Vagina (tissue), 2 donors: ENCODE measurements at places on chromosomes 16 and 17.

GRCh38 chr16:67396159-67397035 lies 3.1 kb upstream of the TPPP3 start:
- DNase-seq = peak; percentile 85

DNA sequence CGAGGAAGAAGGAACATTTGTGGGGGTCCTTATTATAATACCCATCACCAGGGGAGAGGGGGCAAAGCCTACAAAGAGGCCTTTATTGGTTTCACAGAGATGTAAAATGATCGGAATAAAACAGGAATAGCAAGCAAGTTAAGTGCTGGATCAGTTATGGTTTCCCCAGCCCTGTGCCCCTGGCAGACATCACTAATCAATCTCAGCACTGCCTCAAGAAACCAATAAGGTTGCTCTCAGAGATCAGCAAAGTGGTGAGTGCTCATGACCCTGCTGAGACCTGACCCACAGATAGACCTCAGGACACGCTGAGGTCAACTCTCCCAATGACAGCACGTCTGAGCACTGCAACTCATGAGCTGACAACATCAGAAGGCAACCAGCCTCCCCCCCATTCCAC lies 66.3 kb downstream of the ZNF423 start:
- DNase-seq = no peak

- DNase-seq = no peak
Observed at GRCh38 chr16:62692685-62693084, 656.4 kb upstream of the CDH8 start.

DNA sequence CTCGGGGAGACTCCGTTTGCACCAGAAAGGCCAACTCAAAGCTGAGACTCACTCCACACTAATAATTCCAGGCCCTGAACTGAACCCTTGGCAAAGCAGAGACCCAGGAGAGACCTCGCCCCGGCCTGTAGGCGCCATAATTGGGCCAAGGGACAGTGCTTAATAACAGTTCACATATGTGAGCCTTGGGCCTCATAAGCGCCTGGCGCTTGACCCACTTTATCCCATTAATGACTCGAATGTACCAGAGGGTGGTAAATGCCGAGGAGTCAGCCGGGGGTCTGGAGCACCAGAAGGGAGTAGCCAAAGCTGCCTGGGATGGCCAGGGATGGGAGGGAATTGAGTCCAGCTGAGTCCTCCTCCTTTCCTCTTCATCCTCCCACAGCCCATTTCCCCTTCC lies 24.6 kb downstream of the SLC6A4 start:
- no peak for DNase-seq

DNA sequence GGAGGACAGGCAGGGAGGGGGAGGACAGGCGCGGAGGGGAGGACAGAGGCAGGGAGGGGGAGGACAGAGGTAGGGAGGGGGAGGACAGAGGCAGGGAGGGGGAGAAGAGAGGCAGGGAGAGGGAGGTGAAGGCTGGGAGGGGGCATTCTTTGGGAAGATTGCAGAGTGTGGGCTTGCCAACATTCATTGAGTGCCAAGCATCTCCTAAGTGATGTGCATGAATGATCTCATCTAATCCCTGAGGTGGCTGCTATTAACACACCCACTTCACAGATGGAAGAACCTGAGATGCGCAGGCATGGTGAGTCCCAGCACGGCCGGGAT lies 58.3 kb downstream of the NT5M start:
- no peak for DNase-seq

- DNase-seq = peak; percentile 94
Observed at GRCh38 chr17:40107522-40108174, 7.3 kb upstream of the NR1D1 start.

DNA sequence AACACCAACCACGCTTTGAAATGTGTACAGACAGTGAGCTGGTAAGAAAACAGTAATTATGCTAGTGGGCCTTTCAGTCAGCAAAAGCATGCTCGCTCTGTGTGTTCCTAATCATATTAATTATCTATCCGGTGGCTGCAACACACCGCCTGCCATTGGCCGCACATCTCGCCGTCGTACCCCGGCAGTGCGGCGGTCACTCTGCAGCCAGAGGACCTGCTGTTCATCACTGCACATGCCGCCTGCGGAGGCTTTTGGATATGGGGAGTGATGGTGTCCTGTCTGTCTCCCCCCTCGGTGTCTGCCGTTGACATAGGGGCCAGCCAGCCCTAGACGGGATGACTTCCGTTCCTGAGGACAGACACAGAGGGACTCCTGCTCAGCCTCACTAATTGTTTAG lies 68.5 kb downstream of the RPA1 start:
- no peak for DNase-seq

DNA sequence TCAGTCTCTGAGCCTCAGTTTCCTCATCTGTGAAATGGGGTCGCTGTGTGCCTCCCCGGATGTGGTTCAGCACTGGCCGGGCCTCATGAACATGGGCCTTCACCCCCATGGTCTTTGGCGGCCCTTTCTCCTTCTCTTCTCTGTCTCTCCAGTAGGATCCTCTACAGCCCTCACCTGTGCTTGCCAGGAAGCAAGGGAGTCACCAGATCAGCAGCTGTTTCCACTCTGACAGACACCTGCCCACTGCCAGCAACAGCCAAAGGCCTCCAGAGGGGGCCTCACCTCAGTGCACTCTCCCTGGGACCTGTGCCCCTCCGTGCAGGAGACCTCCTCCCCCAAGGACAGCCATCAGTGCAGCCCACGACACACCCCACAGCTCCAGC lies 89.4 kb downstream of the C16orf78 start:
- DNase-seq = peak; percentile 90

GRCh38 chr16:82425661-82426060 lies 201.1 kb upstream of the CDH13 start:
- DNase-seq = no peak

- DNase-seq = no peak
Observed at GRCh38 chr16:89481356-89481955, 8.9 kb downstream of the ANKRD11 start.

GRCh38 chr16:25013049-25013448 lies 2.1 kb downstream of the ARHGAP17 start:
- no peak for DNase-seq

DNA sequence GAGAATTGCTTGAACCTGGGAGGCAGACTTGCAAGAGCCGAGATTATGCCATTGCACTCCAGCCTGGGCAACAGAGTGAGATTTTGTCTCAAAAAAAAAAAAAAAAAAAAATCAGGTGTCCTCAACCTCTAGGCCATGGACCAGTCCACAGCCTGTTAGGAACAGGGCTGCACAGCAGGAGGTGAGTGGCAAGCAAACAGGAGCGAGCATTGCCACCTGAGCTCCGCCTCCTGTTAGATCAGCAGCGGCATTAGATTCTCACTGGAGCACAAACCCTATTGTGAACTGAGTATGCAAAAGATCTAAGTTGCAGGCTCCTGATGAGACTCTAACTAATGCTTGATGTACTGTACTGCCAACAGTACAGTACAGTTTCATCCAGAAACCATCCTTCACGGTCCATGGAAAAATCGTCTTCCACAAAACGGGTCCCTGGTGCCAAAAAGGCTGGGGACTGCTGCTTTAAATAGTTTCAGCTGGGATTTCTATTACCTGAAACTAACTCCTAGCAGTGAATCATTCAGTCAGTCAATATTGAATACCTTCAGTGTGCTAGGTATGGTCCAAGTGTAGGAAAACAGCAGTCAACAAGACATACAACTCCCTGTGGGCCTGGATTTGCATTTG lies 56.3 kb upstream of the DHX40 start:
- no peak for DNase-seq

- DNase-seq = no peak
Observed at GRCh38 chr17:75512926-75513640, 2.3 kb downstream of the CASKIN2 start.

- no peak for DNase-seq
Observed at GRCh38 chr17:557371-557770, 157.3 kb downstream of the VPS53 start.

DNA sequence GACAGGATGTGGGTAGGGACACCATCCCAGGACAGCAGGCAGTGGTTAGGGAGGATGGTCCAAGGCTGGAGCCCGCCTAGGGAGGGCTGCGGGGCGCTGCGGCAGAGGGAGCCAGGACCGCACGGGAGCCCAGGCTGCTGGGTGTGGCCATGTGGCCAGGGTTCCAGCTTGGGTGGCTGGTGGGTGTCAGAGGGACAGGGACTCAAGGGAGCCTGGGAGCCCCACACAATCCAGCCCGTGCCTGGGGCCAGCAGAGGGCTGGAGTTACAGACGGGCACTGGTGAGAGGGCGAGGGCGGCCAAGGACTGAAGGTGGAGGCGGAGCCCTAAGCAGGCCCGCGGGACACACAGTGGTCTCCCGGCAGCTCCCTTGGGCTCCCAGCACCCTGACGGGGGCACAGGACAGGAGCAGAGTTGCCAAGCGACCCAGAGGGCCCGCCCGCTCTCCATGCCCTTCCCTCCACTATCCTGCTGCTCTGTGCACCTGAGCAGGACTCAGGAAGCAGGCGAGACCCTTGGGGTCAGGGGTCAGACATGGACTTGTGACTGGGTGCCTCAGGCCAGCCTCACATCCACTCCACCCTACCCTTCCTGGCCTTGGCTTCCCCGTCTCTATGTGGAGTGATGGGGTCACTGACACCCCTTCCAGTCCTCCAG lies 7.1 kb downstream of the MRPL28 start:
- no peak for DNase-seq

DNA sequence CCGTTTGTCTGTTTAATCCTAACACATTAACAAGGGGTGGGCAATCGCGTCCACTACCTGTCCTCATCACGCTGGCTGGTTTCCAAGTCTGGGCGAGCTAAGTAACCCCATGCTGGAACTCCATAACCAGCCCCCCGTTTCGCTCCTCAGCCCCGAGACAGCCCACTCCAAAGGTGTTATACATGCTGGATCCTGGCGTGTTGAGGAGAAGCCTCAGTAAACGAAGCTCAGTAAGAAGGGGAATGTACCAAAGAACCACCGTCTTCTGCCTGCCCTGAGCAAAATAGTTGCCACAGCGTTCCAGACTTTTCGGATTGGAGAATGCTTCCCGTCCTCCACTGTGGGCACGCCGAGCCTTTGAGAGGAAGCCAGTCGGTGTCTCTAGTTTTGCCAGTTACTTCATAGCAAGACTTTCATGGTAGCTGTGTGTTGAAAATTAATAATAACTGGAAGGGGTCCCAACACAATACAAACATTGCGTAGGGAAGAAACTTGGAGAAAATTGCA lies 16.1 kb upstream of the C17orf78 start:
- DNase-seq = no peak

GRCh38 chr16:24125214-24125613 lies 130.9 kb upstream of the CACNG3 start:
- no peak for DNase-seq

- DNase-seq = no peak
Observed at GRCh38 chr17:192666-193425, 11.4 kb upstream of the DOC2B start.

DNA sequence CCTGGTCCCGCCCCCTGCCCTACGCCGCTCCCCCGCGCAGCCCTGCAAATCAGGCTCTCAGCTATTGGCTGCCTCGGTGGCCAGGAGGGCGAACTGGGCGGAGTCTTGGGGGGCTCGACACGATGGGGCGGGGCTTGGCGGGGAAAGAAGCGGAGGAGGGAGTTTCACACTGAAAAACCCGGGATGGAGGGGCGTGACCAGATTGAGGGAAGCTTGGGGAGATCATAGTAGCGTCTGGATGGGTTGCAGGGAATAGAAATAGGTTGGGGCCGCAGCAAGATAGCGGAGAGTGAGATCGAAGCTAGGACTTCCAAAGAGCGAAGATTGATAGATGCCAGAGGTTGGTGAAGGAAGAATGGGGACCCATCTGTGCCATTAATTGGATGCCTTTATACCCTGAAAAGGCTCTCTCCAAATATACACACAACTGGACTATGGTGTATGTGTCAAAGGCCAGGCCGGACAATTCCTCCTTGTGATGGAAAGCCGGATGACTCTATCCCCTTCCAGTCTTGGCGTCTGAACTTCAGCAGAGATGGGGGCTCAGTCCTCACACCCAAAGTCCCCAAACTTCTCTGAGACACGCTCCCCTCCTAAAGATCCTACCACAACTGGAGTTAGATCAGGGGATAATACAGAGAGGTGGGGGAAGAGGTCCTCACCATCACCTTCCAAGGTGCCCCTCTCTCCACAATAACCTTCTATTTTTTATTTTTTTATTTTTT lies 376 bp upstream of the STAC2 start:
- no peak for DNase-seq

DNA sequence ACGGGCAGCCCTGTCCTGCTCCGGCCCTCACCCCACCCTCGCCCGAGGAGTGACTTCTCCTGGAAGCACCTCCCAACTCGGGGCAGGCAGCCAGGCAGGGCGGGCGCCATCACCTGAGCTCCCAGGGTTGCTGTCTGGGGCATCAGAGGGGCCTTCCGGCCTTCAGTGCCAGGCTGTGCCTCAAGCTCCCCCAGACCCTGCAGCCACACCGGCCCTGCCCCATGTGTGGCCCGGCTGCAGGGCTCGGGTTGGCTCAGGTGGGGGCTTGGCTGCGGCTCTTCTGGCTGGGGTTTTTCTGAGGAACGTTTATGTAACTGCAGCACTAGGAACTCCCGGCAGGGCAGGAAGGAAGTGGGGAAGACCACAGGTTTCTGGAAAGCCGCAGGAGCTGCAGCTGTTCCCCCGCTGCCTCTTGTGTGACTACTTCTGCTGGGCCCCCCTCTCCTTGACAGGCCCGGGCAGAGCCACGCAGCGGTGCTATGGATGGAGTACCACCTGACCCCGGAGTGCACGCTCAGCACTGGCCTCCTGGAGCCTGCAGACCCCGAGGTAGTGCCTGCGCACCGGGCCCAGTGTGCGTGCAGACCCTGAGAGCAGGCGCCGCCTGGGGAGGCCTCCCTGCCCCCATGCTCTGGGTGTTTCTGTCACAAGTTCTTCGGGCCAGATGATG lies 45.6 kb downstream of the PRMT7 start:
- no peak for DNase-seq

DNA sequence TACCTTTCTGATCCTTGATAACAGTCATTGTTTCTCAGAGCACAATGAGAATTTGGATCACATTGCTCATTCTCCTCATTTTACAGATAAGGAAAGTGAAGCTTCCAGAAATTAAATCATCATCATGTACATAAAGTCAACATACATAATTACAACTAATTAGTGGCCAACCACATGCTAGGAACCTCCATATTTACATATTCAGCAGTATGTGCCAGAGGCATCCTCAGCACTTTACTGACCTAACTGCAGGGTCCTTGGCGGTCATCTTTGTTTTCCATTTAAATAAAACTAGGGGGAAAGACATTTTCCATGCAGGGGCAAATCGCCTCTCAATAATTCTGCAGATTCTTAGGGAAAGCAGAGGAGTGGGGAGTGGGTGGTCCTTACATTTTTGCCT lies 752.9 kb downstream of the KCNJ2 start:
- DNase-seq = no peak

GRCh38 chr17:59342681-59343131 lies 11.3 kb downstream of the YPEL2 start:
- no peak for DNase-seq

- DNase-seq = no peak
Observed at GRCh38 chr16:27174007-27174406, 29.3 kb upstream of the KDM8 start.
